Stimulated activated effector memory CD8-positive, alpha-beta T cell treated with anti-CD3 and anti-CD28 coated beads, Interleukin-12 subunit alpha, Interleukin-12 subunit beta, amount 100 ng/mL, for 72 hours (primary cell): ENCODE measurements at places on chromosomes 5 and 9.
A peak's percentile ranks its signal among the peaks of the same experiment; 100 is the strongest.

DNA sequence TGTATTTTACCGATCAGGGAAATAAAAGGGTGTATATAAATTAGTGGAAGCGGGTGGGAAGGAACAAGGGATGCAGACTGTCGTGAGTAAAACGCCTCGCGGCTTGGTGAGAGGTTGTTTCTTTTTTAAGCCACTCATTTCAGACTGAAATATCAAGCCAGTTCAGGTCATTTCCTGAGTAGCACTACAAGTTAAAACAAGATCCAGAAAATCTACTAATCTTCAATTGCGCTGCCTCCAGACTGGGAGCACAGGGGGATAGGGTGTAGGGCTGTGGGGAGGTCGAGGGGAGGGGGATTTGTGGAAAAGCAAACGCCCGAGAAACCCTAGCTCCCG is 140.8 kb downstream of the TSSK1B start:
- DNase-seq, result no peak

DNA sequence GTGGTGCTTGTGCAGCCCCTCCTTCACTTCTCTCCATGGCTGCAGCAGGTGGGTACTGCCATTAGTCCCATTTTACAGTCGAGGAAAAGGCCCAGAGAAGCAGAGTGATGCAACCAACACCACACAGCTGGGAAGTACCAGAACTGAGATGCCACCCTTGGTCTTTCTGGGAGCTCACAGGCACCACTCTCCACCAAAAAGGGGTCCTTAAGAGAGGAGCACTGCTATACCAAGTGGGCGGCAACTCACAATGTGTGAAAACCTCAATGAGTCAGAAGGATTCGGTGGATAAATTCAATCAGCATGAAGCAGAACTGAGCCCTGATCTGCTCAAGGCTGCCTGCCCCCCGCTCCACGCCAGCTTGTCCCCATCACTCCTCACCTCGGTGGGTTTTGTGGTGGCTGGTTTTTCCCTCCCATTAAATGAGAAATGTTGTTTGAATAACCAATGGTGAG is 213.7 kb downstream of the FSTL4 start:
- DNase-seq, result no peak

GRCh38 chr9:89640361-89640760 is 35.5 kb downstream of the GADD45G start:
- DNase-seq, result no peak

DNA sequence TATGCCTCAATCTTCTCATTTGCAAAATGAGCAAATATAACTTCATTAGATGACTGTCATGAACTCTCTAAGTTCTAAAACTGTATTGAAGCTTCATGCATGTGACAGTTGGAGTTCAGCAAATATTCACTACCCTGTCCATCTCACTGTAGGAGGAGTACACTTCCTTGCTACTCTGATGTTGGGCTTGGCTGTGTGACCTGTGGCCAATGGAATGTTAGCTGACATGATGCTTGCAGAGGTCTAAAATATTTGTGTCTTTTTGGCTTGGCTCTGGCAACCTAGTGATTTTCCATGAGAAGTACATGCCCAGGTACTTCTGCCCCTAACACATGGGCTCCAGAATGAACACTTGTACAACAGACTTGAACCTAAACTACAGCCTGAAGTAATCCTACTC is 203.1 kb upstream of the ANKH start:
- no peak for DNase-seq

DNA sequence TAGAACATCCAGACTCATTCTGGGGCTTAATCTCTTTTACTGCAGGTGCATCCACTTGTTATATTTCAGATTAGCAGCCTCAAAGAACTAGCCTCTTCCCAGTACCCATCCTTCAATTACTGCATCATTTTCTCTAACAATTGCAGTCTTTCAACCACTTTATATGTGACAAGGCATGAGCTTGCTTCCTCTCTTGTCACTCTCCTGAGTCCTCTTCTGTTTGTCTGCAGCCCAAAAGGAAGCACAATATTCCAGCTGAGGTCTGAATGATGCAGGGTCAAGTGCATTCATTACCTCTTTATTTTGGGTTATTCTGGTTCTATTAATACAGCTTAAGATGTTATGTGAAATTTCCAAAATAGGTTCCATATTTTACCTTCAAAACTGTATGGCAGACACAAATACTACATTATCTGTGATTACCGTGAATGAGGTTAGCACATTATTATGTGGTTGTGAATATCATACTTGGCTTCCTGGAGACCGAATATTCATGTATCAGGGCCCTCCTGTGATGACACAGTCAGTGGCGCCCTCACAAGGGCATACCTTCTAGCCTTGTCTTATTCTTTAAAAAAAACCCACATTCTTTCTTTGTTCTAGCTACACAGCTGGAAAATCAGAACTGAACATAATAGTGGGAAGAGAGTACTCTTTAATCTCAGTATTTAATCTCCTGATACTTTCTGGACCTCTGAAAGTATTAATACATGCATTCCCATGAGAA is 323.8 kb downstream of the PDE4D start:
- no peak for DNase-seq

- DNase-seq, result no peak
These were observed 130.1 kb upstream of the EPB41L4A start for GRCh38 chr5:112549127-112549526.

- no peak for DNase-seq
These were observed 118.1 kb upstream of the LMX1B start for GRCh38 chr9:126495411-126496180.

DNA sequence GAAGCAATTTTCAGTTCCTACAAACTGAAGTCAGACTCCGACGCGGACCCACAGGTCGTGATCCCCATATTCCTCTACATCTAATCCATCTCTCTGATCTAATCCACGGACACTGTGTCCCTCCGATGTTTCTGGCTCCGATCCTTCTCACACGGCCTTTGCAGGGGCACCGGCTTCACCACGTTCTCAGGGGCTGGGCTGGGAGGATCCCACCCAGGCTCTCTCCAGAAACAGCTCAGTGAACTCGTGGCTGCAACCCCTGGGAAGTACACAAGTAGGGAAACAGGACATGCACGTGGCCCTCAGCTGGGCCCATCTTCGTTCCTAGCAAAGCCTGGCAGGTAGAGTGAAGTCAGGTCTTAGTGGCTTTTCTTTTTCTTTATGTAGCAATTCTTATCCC is 49.1 kb upstream of the OLFM1 start:
- DNase-seq, result no peak

DNA sequence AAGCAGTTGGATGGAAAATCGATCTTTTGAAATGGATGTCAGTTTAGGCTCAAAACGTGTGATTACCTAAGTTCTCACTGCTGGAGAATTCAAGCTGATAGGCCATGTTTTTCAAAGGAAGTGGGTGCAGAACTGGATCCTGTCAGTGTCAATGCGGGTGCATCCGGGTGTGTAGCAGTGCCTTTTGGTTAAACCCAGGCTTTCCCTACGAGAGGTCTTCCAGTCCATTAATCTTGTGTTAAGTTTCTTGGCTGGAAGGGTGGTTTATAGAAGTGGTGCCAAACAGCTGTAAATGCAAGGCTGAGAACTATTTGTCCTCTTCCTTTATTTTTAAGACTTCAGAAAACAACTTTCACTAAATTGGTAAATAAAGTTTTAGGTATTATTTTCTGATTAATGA is 71.9 kb downstream of the DAPK1 start:
- no peak for DNase-seq

DNA sequence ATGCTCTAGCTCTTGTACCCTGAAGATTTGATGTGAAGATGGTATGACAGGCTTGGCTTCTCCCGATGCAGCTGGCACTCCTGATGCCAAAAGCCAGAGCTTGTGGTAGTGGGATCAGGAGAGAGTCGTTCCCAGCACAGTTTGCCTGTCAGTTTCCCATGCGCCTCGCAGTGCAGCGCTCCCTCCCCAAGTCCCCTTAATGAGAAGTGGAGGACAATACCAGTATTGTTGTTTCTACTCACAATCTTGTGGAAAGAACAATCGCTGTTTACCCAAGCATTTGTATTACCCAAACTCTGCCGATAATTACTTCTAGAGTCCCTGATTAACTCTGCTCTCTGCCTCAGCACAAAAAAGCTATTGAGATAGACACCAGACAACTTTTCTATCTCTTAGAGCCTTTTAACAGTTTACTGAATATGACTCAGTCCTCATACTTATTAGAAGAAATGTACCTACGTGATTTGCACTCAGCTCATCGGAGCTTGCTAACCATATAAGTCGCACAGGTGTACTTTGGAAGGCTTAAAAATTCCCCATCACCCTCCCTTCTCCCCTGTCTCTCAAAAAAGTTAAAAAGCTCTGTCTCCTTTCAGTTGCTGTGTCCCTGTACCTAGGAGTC is 283.2 kb upstream of the TMEM161B start:
- DNase-seq, result no peak

DNA sequence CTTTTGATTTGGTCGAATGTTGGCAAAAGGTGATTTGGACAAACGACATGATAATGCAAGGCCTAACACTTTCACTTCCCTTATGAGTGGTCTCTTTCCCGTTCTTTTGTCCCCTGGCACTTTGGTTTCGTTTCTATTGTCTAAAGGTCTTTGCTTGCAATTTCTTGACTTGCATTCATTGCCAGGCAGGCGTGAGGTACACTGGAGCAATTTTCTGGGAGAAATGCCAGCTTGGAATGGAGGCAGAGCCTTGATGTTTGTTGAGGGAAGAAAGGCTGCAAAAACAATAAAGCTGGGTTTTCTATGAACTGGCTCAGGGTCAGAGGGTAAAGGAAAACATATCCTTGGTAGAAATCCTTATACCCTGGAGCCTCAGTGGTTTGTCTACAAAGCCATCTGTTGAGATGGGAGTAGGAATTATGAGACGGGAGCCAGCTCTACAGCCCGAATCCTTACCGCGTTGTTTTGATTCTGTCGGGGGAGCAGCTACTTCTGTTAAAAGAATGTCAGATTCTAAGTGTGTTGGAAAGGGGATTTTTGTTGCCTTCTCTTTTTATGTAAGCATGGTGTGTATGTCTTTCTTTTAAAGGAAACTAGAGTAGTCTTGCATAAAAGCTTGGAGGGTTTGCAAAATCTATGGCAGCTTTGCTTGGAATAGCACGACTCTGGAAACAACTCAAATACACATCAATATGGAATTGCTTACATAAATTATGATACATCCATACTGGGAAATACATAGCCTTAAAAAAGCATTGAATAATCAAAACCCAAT is 158.9 kb downstream of the RMI1 start:
- no peak for DNase-seq

DNA sequence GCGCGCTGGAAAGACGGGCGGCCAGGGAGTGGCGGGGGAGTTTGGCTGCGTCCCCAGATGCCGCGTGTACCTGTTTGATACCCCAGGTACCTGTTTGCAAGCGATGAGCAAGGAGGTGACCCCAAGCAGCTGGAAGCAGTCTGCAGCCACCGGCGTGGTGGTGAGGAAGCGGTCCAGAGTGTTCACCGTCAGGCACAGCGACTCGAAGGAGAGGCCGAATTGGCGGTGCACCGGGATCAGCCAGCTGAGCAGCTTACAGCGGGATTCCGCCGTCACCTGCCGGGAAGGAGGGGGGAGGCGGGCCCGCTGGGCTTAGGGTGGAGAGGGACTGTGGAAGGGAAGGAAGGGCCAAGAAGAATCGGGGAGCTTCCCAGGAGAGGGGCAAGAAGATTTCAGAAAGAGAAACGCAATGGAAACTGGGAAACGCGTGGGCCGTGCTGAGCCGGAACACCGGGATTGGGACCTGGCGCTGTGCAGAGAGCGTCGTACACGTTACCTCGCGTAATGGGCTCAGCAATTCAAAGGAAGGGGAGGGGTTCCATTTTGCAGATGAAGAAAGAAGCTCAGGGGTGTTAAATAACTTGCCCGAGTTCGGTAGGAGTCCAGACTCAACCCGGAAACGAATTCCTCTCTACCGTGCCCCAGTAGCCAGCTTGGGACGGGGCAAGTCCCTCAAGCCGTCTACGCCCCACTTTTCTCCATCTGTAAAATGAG is 980 bp downstream of the CCNO start:
- DNase-seq, result peak; percentile 61

- no peak for DNase-seq
These were observed 183.5 kb downstream of the SNX18 start for GRCh38 chr5:54700986-54701578.

DNA sequence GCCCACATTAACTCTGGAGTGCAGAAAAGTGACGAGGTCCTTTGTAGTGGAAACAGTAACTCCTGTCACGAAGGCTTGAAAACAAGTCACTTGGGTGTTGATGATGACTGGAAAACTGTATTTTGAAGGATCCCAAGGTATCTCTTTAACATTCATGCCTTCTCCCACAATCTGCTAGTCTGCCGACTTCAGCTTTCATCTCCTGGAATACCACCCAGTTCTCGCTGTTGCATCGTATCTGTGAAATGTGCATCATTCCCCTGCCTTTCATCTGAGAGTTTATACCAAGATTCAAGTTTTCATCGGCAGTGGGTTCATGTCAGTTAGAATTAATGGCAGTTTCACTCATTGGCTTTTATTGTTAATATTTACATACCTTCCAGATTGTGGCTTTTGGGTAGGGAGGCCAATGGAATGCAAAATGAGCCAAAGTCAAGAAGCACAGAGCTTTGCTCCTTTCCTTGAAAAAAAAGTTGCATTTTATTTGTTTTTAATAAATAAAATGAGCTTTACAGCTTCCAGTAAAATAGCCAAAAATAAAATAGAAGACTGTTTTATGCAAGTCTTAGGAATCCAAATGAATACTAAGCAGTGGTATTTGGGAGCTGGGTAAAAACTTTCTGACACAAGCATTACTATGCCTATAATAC is 575.2 kb upstream of the WWC1 start:
- DNase-seq, result no peak

DNA sequence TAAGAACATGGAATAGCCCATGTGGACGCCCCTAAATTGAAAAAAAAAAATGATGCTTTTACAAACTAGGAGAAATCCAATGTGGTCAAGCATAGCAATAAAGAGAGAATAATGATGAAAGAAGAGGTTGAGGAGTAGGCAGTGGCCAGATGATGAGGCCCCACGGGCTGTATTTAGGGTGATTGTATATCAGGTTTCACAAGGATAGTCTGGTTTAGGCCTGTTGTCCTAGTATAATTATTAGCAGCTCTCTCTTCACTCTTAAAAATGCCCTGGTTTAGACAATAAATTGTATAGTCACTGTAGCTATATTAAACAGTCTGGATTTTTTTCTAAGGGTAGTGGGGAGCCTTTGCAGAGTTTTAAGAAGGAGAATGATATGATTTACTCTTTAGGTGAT is 102.4 kb upstream of the PRRC1 start:
- no peak for DNase-seq

- DNase-seq, result no peak
These were observed 16.9 kb upstream of the ZDHHC11B start for GRCh38 chr5:801472-801871.
